ENCODE measurements at places on chromosomes 2 and 18. TPM values are rescaled to one million over a fixed set of nuclear protein-coding genes. Genes with fewer than 3 reads are reported as not detected.

- H3K27me3 ChIP-seq = no peaks in the 10 kb centered on the region
- no peaks in the 10 kb centered on the region for H3K36me3 ChIP-seq
- no peaks in the 10 kb centered on the region for H3K4me1 ChIP-seq
Measured at GRCh38 chr2:142435847-142436246, 305.0 kb upstream of the LRP1B start.

DNA sequence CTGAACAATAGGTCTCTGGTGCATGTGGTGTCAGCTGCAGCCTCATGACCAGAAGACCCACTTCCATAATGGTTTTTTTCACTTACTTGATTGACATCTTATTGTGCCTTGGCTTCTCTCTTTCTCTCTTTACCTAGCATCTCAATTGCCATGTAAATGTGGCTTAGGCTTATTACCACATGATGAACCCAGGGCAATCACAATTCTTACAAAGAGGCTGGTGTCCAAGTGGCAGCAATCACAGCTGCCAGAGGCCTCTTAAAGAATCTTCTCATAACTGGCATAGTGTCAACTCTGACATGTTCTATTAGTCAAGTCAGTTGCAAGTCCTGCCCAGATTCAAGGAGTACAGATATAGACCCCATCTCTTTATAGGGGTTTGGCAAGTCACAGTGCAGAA, 1224.8 kb downstream of the SUCLG1 start:
- DNase-seq = no peak
- H3K4me1 ChIP-seq = no peaks in the 10 kb centered on the region
- H3K27ac ChIP-seq = no peak overlapping the region

GRCh38 chr2:158828378-158829164, 33.5 kb downstream of the DAPL1 start:
- no peak for DNase-seq
- no peaks in the 10 kb centered on the region for H3K27me3 ChIP-seq
- H3K4me1 ChIP-seq = peaks cover 14% of the 10 kb centered on the region
- no peak overlapping the region for H3K27ac ChIP-seq

GRCh38 chr18:58393295-58393694, 235.6 kb downstream of the ALPK2 start:
- no peak for DNase-seq
- no peak overlapping the region for H3K27ac ChIP-seq
- H3K27me3 ChIP-seq = no peaks in the 10 kb centered on the region
- no peak overlapping the region for H3K4me3 ChIP-seq

DNA sequence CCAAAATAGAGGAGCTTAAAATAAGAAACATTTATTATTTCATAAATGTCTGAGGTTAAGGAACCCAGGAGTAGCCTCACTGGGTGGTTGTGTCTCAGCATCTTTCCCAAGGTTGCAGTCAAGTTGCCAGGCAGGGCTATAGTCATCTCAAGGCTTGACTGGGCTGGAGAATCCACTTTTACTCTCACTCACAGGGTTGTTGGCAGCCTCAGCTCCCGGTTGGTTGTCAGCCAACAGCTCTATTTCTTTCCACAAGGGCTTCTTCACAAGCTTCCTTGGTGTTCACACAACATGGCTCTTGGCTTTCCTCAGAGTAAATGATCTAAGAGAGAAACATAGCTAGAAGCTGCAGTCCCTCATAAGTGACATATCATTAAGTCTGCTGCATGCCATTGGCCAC, 55.6 kb upstream of the TEX51 start:
- H3K27me3 ChIP-seq = no peaks in the 10 kb centered on the region
- no peak overlapping the region for H3K27ac ChIP-seq
- no peaks in the 10 kb centered on the region for H3K4me1 ChIP-seq
- H3K36me3 ChIP-seq = no peaks in the 10 kb centered on the region

- no peak overlapping the region for H3K27ac ChIP-seq
- no peak overlapping the region for H3K4me3 ChIP-seq
- no peaks in the 10 kb centered on the region for H3K27me3 ChIP-seq
- DNase-seq = no peak
Measured at GRCh38 chr2:231765496-231765929, 15.6 kb downstream of the PDE6D start.

GRCh38 chr2:159201360-159202063, 85.0 kb downstream of the WDSUB1 start:
- H3K27ac ChIP-seq = no peak overlapping the region
- H3K4me1 ChIP-seq = no peaks in the 10 kb centered on the region
- no peak for DNase-seq

DNA sequence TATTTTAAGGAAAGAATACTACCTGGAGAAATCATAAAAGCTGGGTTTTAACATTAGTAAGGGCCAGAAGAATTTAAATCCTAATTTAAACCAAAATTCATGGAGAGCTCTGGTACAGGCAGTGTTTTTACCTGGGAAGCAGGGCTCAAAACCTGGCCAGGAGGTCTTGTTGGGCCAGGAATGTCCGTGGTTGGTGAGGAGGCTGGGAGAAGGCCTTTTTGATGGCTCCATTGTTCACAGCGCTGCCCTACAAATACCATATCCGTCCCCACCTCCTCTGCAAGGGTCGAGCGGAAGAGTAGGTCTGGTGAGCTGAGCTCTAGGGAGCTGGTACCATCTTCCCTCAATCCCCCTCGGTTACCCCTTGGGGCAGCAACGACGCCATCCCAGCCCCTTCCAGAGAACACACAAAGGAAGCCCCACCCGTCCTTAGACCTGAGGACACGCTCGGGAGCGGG, 10.9 kb upstream of the HOXD1 start:
- DNase-seq = no peak
- peaks cover 28% of the 10 kb centered on the region for H3K4me1 ChIP-seq
- H3K27ac ChIP-seq = peak overlapping the region; percentile 76
- H3K27me3 ChIP-seq = no peaks in the 10 kb centered on the region
- peak overlapping the region; percentile 48 for H3K4me3 ChIP-seq

GRCh38 chr2:197606180-197606579, 69.2 kb downstream of the RFTN2 start:
- no peak overlapping the region for H3K27ac ChIP-seq
- DNase-seq = no peak
- H3K4me3 ChIP-seq = no peak overlapping the region
- no peaks in the 10 kb centered on the region for H3K27me3 ChIP-seq
- H3K4me1 ChIP-seq = no peaks in the 10 kb centered on the region

DNA sequence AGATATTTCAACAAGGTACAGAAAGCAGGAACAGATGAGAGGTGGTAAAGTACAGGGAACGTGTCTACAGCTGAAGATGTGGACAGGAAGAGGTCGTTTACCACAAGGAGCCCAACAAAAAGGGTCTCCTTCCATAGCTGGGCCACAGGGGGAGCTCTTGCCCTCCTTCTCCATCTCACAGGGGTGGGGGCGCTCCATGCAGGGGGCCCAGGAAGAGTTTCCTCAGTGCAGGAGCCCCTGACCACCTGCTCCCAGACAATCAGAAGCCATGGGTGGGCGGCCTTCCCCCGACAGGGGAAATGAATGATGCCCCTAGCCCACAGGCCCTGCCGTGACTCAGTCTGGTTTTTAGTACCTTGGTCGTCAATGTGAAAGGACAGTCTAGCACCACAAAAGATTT, 163.6 kb upstream of the ZNF516 start:
- DNase-seq = no peak
- no peaks in the 10 kb centered on the region for H3K27me3 ChIP-seq
- H3K4me1 ChIP-seq = peaks cover 17% of the 10 kb centered on the region

DNA sequence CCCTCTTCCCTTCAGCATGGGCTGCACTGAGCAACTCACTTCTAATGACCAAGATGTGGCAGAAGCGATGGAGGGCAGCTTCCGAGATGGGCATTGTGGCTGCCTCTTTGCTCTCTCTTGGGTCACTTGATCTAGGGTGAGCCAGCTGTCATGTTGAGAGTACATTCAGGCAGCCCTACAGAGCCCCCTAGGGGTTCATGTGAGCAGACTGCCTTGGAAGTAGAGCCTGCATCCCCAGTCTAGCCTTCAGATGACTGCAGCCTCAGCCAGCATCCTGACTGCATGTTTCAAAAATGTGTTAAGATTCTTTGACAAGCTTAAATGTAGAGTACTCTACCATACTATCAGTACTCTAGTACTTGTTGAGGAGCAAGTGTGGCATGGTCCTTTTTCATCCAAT, 143.9 kb downstream of the NCK2 start:
- no peak overlapping the region for H3K4me3 ChIP-seq
- no peak for DNase-seq
- H3K36me3 ChIP-seq = no peaks in the 10 kb centered on the region
- no peak overlapping the region for H3K27ac ChIP-seq
- H3K4me1 ChIP-seq = peaks cover 31% of the 10 kb centered on the region

GRCh38 chr2:56918790-56919189, 735.0 kb downstream of the CCDC85A start:
- H3K4me1 ChIP-seq = no peaks in the 10 kb centered on the region
- no peaks in the 10 kb centered on the region for H3K27me3 ChIP-seq
- H3K27ac ChIP-seq = no peak overlapping the region
- no peak overlapping the region for H3K4me3 ChIP-seq
- no peak for DNase-seq

GRCh38 chr2:144518748-144519596, 947 bp downstream of the ZEB2 start:
- H3K4me3 ChIP-seq = peak overlapping the region; percentile 95
- peak overlapping the region; percentile 99 for H3K27ac ChIP-seq
- H3K36me3 ChIP-seq = no peaks in the 10 kb centered on the region
- no peak for DNase-seq
- H3K27me3 ChIP-seq = no peaks in the 10 kb centered on the region
- peaks cover 12% of the 10 kb centered on the region for H3K4me1 ChIP-seq

DNA sequence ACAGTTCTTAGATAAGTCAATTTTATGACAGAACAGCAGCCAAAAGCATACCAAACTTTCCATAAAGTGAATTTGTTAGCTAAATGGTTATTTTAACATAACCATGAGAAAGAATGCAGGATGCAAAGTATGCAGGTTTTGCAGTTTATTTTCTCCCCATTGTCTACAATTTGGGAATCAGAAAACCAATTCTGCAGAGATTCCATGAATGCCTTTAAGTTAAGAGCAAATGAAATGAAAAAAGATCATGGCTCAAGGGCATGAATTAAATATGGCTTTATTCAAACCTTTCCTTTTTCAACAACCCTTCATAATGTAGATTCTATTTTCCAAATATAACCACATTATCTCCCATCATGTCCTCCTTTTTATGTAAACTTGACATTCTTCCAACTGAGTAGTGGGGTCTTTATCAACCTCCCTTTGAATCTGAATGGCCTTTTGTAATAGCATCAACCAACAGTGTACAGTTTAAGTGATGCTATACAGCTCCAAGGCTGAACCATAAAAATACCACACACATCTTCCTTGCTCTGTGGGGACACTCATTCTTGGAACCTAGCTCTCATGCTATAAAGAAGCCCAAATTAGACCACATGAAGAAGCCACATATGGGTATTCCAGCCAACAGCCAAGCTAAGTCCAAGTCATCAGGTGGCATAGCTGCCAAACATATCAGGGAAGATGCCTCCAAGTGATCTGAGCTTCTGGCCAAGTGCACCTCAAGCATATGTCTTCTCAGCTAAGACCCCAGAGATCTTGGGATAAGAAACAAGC, 49.8 kb downstream of the PIAS2 start:
- no peak for DNase-seq
- H3K27me3 ChIP-seq = no peaks in the 10 kb centered on the region
- H3K36me3 ChIP-seq = no peaks in the 10 kb centered on the region

- no peak for DNase-seq
- H3K36me3 ChIP-seq = no peaks in the 10 kb centered on the region
- H3K4me3 ChIP-seq = no peak overlapping the region
Measured at GRCh38 chr18:67243799-67244587, 272.5 kb downstream of the DSEL start.

DNA sequence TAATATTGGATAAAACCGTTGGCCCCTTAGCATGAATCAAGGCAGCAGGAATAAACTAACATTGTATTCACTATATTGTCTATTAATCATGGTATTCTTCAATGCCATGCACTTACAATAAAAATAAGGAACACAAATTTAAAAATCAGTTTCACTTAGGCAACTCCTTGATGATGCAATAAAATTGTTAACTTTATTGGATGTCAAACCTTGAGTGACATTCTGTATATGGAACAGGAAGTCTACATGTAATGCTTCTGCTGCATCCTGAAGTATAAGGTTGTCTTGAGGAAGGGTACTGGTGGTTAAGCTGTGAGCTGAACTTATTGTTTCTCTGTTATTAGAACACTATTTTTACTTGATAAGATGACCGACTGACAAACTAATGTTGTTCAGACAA, 605.5 kb downstream of the SATB2 start:
- no peaks in the 10 kb centered on the region for H3K36me3 ChIP-seq
- DNase-seq = no peak
- no peaks in the 10 kb centered on the region for H3K4me1 ChIP-seq
- H3K4me3 ChIP-seq = no peak overlapping the region
- H3K27ac ChIP-seq = no peak overlapping the region
- no peaks in the 10 kb centered on the region for H3K27me3 ChIP-seq

DNA sequence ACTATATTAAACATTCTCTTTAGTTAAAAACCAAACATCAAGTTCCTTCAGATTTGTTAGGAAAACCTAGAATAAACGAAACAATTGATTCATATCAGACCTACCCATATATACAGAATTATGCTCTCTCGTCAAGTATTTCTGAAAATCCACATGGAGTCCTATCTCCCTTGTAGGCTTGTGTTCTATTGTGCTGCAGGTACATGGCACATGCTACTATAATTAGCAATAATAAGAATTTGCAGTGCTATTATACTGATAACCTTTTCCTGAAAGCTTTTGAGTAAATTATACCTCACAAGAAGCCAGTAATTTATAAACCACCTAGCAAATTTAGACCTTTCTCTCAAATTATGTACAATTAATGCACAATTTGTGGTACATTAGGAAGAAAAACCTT, 158.6 kb upstream of the STK17B start:
- H3K27ac ChIP-seq = no peak overlapping the region
- no peaks in the 10 kb centered on the region for H3K4me1 ChIP-seq
- no peak for DNase-seq

- peaks cover 13% of the 10 kb centered on the region for H3K4me1 ChIP-seq
- DNase-seq = no peak
- no peak overlapping the region for H3K4me3 ChIP-seq
- H3K27me3 ChIP-seq = no peaks in the 10 kb centered on the region
- no peak overlapping the region for H3K27ac ChIP-seq
- H3K36me3 ChIP-seq = no peaks in the 10 kb centered on the region
Measured at GRCh38 chr2:100894105-100894795, 74.3 kb downstream of the NPAS2 start.

GRCh38 chr2:217680381-217680780, 322.4 kb downstream of the TNS1 start:
- no peaks in the 10 kb centered on the region for H3K36me3 ChIP-seq
- no peak overlapping the region for H3K27ac ChIP-seq
- DNase-seq = no peak
- H3K4me1 ChIP-seq = peaks cover 3% of the 10 kb centered on the region

GRCh38 chr2:128474036-128474955, 155.6 kb upstream of the HS6ST1 start:
- H3K36me3 ChIP-seq = no peaks in the 10 kb centered on the region
- peaks cover 18% of the 10 kb centered on the region for H3K4me1 ChIP-seq
- no peak overlapping the region for H3K4me3 ChIP-seq
- no peaks in the 10 kb centered on the region for H3K27me3 ChIP-seq
- DNase-seq = peak; percentile 12
- H3K27ac ChIP-seq = peak overlapping the region; percentile 55

Gene CACNB4
- 83.8 TPM for total RNA-seq

Gene CASP8
- 12.5 TPM for total RNA-seq

Gene ARL5A
- total RNA-seq = 27.5 TPM

Gene SLC14A1
- 0.50 TPM for total RNA-seq

Gene DSG2
- total RNA-seq = 7.0 TPM

Gene SIX3
- total RNA-seq = 0.47 TPM

Gene POTEI
- total RNA-seq = 76.1 TPM

Gene PLA2R1
- total RNA-seq = 5.0 TPM

Gene NEB
- 5.7 TPM for total RNA-seq

Gene UGT1A8
- 0.19 TPM for total RNA-seq

Gene GULP1
- 90.3 TPM for total RNA-seq

Gene RAMP1
- 14.3 TPM for total RNA-seq

Gene VSNL1
- total RNA-seq = 1.8 TPM

Gene DLX1
- total RNA-seq = not detected

Gene ANKRD30BL
- total RNA-seq = 41.0 TPM

Measured in testis (tissue), 5 donors.